ENCODE measurements at places on chromosomes 13 and 19. TPM values are rescaled to one million over a fixed set of nuclear protein-coding genes. Genes with fewer than 3 reads are reported as not detected.

The MEIOSIN gene
- total RNA-seq = not detected

The SLC15A1 gene
- total RNA-seq = not detected

The CCDC169 gene
- total RNA-seq = 1.6 TPM

The TMED1 gene
- 50.2 TPM for total RNA-seq

The SYT5 gene
- total RNA-seq = 0.06 TPM

The BABAM1 gene
- 94.9 TPM for total RNA-seq

All from glomerular endothelial cell (primary cell).